ENCODE measurements at places on chromosomes 2 and 18.

GRCh38 chr2:197416268-197416667, 18.6 kb downstream of the SF3B1 start:
- DNase-seq = no peak

- DNase-seq = no peak
These were observed 56.6 kb downstream of the ZNF804A start for GRCh38 chr2:184654945-184655344.

DNA sequence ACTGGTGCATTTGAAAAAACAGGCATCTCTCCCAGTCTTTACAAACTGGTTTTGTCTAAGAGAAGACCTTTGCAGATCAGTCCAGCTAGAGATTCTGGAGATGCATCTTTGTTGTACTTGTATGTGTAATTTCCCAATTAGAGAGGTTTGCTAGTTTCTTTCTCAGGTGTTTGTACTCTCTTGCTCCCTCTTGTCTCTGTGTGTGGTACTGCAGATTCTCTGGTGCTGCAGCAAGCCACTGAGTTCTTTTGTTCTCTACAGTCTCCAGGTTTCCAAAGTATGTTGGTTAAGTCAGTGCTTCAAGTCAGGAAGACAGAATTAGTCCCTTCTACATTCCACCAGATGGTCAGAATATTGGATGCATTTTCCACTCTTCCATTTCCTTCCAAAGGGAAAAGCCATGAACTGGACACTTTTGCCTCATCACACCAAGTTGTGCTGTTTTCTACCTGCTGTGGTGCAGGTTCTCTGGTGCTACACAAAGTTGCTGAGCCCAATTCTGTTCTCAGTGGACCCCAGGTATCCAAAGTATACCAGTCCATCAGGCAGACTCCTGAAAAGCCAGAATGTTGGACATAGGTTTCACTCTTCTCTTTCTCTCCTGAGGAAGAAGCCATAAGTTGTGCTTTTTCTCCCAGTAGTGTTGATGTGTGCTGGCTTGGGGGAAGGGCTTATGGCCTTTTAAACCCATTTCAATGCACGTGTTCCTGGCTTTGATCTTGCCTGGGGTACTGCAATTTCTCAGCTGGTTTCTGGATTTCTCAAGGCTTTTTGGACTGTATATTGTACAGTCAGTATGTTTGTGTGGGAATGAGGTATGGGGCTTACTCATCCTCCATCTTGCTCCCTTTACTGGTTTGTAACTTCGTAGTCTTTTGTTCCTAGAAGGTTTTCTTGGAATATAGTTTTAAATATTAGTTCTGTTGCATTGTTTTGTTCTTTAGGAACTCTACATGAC, 29.8 kb downstream of the EPC2 start:
- no peak for DNase-seq

DNA sequence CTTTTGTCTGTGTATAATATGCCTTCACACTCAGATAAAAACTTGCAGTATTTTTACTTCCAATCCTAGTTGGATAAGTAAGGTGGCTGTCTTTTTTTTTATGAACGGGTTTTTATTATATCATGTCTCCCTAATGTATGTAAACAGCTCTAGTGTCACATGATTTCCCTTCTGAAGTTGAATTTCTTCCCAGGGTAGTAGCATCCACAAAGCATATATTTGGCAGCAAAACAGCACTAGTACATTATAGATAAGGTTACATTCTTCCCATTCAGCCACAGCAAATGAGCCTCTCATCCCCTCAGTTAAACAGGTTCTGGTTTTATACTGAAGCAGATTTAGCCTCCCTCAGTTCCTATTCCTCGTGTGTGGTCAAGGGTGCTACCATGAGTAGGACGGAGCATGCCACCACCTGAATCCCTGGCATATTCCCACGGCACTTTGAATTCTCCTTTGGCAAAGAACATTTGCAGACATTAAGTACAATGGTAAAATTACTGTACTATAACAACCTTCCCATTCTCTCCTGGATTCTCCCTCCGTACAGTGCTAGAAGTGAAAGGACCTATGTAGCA, 15.4 kb upstream of the DTNA start:
- no peak for DNase-seq

- no peak for DNase-seq
These were observed 250.9 kb upstream of the SP5 start for GRCh38 chr2:170464268-170464667.
